ENCODE measurements at places on chromosomes 4 and X.

DNA sequence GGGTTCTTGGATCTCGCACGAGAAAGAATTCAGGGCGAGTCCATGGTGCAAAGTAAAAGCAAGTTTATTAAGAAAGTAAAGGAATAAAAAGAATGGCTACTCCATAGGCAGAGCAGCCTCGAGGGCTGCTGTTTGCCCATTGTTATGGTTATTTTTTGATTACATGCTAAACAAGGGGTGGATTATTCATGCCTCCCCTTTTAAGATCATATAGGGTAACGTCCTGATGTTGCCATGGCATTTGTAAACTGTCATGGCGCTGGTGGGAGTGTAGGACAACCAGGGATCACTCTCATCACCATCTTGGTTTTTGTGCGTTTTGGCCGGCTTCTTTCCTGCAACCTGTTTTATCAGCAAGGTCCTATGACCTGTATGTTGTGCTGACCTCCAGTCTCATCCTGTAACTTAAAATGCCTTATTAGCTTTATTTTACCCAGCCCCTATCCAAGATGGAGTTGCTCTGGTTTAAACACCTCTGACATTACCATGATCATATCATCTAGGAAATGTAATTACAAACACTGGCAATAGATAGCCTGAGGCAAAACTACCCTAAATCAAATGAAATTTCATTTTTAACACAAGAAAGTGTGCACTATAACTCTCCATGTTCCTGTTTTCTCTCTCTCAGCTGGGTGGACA lies 94.3 kb upstream of the ATXN3L start:
- no peak for DNase-seq

GRCh38 chr4:5051278-5052203 lies at the start of gene STK32B:
STK32B (plus strand) TSS chr4:5051480.
- peak; percentile 81 for DNase-seq

DNA sequence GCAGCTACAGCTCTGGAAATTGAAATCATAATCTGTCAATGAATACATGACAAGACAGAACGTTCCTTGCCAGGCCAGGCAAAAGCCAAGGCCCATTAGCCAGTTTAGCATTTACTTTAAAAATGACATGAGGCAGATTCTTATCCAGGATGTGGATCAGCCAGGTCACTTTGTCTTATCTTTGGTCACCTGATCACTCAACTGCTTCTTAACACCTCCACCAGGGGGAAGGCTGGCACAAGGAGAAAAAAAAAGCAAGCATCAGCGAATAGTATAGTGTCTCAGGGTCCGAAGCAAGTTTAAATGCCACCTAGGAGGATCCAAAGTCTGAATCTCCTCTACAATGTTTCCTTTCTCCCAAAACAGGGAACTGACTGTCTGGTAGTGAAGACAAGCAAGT lies 18.8 kb downstream of the ATP1B4 start:
- no peak for DNase-seq

- DNase-seq: no peak
These were observed 29.2 kb upstream of the ZNF81 start for GRCh38 chrX:47807548-47807947.

GRCh38 chrX:31421441-31421840 lies 349.6 kb upstream of the FTHL17 start:
- DNase-seq: no peak
